ENCODE measurements at places on chromosomes 1 and 21.

DNA sequence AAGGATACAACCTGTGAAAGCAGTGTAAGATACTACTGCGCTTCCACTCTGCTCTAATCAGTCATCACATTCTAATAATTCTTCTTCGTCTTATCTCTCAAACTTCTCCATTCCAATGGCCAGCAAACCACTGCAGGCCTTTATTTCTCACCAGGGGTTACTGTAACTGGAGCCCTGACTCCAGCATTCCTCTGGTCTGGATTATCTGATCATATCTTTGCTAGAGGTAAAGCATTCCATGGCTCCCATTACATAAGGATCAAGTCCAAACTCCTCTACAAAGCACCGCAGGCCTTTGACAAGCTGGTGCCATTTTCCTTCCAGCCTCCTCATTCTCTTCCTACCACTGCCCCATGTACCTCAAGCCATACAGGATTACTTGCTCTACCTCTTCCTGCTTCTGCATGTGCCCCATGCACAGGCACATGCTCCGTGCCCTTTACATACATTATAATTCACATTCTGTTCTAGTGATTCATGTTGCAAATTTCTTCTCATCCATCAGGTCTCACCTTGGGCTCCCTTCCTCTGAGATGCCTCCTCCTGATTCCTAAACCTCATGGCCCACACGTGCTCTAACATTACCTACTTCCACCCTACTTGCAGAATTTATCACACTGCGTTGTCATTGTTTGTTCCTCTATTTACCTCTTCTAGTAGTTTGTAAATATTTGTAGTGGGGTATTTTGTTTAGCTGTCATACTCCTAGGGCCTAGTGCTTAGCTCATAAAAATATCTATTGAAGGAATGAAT lies 9.3 kb upstream of the SERBP1 start:
- DNase-seq: no peak

GRCh38 chr1:94504601-94505000 lies 37.0 kb downstream of the F3 start:
- DNase-seq: no peak

GRCh38 chr1:38502758-38503157 lies 356.8 kb downstream of the RRAGC start:
- no peak for DNase-seq

DNA sequence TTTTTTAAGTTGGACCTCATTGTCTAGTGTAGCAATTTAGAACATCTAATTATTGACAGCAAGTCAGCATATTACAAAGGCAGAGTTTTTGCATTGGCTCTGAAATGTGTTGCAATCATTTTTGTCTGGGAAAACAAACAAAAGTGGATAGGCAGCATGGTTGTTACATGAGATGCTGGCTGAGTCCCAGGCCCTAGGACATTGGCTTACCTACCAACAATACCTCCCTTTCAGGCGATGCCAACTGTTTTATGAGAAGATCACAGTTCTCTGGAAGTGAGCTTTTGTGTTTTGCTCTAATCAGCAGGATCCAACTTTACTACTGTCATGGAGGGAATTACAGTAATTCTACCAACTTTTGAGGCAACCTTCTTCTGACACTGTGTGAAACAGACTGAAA lies 71.5 kb upstream of the CXADR start:
- DNase-seq: no peak

DNA sequence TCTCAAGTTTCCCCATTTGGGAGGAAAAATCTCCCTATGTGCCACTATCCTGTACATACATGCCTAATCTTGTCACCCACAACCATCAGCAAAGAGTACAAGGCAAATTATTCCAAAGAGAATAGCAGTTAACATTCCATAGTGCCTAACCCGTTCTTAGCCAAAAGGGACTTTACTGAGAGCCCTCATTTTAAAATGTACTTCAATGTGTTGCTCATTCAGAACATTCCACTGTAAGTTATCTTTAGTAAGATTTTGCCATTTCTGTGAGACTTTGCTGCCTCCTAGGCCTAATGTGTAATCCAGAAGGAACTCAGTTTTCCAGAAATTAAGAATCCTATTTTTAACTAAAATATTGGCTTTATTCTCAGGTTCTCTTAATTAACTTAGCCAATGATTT lies 11.3 kb upstream of the MRPL55 start:
- no peak for DNase-seq

DNA sequence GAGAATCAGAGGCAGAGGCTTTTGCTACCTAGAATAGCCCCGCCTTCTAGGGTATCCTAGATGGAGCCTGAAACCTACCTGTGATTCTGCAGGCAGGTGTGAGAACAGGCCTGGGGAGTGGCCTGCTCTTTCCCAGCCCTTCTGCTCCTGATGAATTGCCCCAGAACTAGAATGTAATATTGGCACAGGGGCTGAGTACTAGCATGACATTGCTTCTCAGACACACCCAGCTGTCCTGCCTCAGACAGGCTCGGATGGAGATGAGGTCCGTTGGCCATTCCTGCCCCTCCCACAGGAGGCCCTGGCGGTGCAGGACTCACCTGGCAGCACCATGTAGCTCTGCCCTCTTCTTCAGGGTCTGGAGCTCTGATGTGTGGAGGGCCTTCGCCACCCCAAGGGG lies 237.6 kb downstream of the GRIK3 start:
- no peak for DNase-seq

DNA sequence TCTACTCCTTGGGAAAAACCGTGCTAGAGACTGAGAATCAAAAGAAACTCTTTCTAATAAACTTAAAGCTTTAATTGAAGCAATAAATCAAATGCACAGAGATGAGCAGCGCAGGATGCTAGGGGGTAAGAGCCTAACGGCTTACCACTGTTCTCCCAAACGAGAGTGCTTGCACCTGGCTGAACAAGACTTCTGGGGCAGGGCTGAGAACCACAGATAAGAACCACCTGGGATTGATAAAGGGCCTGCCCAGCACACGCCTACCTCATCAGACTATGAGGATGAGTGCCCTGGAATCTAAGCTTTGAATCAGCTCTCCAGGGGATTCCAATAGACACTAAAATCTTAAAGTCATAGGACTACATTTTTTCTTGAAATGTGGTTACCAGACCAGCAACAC lies 43.3 kb downstream of the KRTAP19-8 start:
- no peak for DNase-seq

DNA sequence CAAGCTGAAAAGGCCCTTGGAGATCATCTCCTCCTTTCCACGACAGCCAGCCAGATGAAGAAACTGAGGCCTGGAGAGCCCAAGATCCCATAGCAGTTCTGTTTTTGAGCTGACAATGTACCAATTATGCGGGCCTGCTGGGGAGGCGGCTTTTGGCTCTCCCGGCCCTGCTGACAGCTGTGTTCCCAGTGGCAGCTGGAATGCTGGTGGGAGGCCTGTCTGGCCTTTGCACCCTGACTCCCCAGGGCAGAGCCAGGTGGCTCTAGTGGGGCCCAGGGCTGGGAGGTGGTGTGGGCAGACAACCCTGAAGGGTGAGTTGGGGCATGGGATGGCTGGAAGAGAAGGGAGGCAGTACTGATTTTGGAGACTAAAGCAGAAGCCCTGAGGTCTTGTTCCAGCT lies 30.7 kb upstream of the WASF2 start:
- no peak for DNase-seq

DNA sequence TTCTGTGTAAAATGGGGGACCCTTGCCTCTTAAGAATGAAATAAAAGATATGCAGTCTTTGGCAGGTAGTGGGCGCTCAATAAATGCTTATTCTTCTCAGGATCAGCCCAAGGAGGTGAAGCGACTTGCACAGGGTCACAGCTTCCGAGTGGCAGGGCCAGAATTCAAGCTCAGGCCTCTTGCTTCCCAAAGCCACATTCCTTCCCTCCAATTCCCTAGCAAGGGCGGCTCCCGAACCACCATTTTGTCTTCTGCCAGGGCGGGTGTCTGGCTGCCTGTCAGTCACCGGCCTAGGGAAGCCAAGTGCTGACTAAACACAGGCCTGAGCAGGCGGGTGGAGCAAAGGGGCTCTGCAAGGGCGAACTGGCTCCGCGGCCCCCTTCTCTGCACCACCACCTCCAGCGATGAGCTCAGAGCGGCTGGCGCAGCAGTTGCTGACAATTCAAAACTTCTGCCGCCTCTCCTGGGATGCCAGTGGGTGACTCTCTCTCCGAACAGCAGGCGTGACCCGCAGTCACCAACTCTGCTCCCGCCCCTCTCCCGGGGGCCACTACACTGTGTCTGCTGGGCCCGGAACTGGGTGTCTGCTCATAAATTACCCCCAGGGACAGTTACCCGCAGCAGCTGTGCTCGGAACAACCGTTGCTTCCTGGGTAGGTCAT lies 10.8 kb downstream of the GPR3 start:
- no peak for DNase-seq

GRCh38 chr1:229406798-229407197 lies 27.1 kb downstream of the ACTA1 start:
- no peak for DNase-seq
